ENCODE measurements at places on chromosomes 3 and 15.
A peak's percentile ranks its signal among the peaks of the same experiment; 100 is the strongest.

- DNase-seq = no peak
Observed at GRCh38 chr3:59658274-59658673, 608.4 kb upstream of the CFAP20DC start.

- no peak for DNase-seq
Observed at GRCh38 chr3:26498271-26498670, 124.3 kb upstream of the LRRC3B start.

DNA sequence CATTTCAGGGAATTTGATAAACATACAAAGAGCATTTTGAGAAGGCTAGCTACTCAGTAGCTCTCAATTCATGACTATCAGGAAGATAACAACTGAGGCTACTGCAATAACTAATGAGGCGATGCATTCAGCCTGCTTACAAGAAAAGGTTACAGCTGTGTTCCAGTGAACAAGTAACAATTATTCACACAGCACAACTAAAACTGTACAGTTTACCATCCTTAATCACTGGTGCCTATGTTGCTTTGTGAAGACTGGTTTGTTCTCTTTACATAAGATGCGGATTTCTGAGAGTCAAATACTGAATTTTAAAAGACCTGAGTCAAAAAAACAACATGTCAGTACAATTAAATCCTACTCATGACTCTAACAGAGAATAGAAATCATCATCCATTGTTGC lies 526.3 kb downstream of the OTOL1 start:
- no peak for DNase-seq

- DNase-seq = no peak
Observed at GRCh38 chr15:59296181-59296617, 76.5 kb downstream of the MYO1E start.

DNA sequence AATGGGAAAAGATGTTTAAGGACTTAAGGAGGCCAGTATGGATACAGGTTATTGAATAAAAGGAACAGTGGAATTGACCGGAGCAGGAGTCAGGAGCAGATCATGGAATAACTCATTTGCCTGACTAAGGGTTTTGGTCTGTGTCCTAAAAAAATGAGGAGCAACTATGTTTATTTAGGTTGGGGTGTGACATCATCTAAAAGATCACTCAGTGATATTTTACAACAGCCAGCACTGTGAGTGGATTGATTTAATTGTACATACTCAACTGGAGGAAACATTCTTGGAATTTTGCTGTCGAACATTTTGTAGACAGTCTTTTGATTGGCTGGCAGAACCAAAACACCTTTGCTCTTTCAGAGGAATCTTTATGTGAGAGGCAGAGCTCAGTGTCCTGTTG lies 348.6 kb upstream of the CDIN1 start:
- DNase-seq = no peak

- no peak for DNase-seq
Observed at GRCh38 chr3:68483601-68484000, 448.7 kb downstream of the TAFA4 start.

DNA sequence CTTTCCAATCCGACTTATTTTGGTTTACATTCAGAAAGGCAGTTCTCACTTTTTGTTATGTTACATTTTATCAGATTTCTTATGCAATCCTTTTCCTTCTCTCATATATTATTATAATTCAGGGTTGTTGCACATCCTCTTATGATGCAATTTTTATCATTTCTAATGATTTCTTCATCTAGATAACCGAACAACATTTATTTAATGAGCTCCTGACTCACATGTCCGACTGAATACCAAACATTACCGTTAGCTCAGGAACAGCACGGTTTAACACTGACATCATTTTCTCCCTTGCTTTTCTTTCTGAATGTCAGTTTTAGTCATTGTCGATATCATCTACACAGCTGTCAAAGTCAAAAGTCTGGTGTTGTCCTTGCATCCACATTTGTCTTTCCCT lies 199.2 kb downstream of the BCHE start:
- no peak for DNase-seq

GRCh38 chr15:67110958-67111864 lies 45.8 kb downstream of the SMAD3 start:
- DNase-seq = no peak

DNA sequence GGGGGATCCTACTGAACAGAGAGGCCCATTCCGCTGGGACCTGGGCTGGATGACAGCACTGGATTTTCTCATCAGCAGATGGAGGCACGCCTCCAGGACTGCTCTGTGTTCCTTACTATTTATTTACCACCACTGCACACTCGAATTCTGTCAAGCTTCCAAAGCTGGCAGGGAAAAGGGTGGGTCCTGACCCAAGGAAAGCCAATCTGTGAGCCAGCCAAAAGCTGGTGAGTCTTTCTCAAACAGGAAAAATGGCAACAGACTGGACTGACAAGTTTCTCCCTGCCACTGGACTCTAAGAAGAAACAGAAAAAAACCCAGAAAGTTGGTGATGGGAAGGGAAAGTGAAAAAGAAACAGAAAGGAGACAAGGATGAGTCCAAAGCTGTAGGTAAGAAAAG lies 37.8 kb downstream of the CD47 start:
- DNase-seq = peak; percentile 21

GRCh38 chr3:185625784-185626183 lies 39.7 kb downstream of the SENP2 start:
- DNase-seq = no peak

- DNase-seq = no peak
Observed at GRCh38 chr3:134327594-134327975, 46.7 kb downstream of the AMOTL2 start.

GRCh38 chr15:46768287-46768686 lies 949.0 kb upstream of the SEMA6D start:
- DNase-seq = no peak

DNA sequence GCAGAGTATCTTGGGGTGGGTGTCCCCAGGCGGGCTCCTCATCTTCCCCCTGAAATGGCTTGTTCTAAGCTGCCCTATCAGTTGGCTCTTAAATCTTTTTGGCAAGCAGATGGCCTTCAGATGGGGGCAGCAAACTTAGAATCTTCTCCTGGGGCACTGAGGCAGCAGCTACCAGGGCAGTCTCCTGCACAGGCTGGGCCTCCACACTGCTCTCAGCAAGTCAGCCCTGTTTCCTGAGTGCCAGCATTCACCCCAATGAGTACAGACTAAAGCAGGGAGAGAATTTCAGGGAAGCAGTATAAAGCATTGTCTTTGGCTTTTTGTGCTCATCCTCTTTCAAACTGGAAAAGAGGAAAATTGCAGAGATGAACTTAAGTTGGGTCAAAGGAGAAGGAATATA lies 51.1 kb upstream of the APEH start:
- no peak for DNase-seq

- no peak for DNase-seq
Observed at GRCh38 chr3:27607370-27607769, 114.8 kb downstream of the EOMES start.

- DNase-seq = no peak
Observed at GRCh38 chr3:69491975-69492374, 106.1 kb upstream of the FRMD4B start.

DNA sequence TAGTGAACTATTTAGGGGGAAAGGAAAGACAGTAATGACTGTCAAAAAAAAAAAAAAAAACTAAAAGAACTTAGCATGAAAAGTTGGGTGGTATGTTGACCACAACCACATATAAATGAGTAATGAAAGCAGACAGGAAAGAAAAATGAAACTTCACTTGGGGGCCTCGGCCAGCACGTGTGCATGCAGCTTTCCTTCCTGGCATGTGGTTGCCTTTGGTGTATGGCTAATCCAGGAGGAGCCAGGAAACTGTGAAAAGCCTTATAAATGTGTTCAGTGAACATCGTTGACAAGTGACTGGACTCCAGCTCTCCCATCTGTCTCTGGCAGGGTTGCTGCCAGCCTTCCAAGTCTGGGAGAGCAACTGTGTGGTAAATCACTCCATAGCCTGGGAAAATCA lies 195.1 kb downstream of the DTWD1 start:
- DNase-seq = no peak

DNA sequence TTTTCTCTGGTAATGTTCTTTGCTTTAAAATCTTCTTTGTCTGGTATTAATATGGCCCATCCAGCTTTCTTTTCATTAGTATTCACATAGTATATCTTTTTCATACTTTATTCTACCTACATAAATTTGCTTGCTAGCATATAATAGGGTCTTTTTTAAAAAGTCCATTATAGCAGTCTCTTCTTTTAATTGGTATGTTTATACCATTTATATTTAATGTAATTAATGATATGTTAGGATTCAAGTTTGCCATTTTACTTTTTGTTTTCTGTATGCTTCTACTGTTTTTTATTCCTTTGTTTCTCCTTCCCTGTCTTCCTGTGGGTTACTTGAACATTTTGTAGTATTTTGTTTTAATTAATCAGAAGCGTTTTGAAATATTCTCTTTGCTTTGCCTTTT lies 89.0 kb downstream of the CHCHD6 start:
- no peak for DNase-seq

DNA sequence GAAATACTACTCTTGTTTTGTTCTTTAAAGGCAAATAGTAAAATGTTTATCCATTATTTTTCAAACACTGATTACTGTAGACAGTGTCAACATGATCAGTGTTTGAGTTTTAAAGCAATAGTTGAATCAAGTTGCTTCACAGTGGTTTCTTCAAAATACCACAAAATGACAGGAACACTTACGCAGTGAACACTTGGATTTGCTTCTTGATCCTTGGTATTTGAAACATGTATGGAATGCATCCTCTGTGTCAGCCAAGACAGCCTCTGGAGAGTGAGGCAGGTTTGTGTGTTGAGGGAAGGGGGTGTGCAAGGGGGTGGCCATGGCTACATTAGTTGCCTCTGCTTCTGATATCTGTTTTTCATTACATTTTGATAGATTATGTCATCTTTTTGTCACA lies 413.0 kb downstream of the RBMS3 start:
- DNase-seq = no peak

- no peak for DNase-seq
Observed at GRCh38 chr3:120802916-120803315, 60.4 kb downstream of the GTF2E1 start.

GRCh38 chr3:46070595-46071093 lies 43.4 kb upstream of the XCR1 start:
- no peak for DNase-seq

DNA sequence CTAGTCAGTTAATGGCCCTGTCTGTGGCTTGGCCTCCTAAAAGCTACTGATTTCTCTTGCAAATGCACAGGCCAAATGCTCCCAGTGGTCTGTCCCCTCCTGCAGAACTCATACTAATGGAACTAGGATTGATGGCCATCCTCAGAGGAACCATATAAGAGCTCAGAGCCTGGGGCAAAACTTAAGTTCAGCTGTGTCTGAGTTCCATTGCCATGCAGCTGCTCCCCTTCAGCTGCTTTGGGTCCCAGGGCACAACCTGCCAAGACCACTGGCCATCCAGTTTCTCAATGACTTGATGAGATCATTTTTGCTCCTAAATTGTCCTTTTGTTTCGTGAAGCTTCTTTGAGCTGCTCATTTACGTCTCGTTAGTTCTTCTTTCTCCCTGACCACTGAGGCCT lies 529.5 kb upstream of the TBL1XR1 start:
- no peak for DNase-seq

- no peak for DNase-seq
Observed at GRCh38 chr15:66868918-66869317, 166.9 kb downstream of the SMAD6 start.

GRCh38 chr3:12182687-12183441 lies 24.2 kb upstream of the TIMP4 start:
- no peak for DNase-seq

DNA sequence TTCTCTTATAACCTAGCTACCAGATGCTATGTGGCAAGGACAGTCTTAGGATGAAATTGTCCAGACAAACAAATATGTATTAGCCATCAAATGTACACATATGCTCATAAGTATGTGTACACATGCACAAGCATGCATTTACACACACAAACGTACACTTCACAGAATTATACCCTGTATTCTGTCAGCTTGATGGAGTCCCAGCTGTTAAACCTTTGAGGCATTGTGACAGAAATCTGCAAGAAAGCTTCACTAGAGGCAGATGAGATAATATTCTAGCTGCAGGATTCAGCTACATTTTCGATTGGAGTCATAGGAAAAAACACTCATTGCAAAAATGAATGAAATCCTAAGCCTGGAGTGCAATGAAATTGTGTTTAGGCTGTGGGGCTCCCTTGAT lies 110.6 kb downstream of the CHL1 start:
- DNase-seq = no peak

DNA sequence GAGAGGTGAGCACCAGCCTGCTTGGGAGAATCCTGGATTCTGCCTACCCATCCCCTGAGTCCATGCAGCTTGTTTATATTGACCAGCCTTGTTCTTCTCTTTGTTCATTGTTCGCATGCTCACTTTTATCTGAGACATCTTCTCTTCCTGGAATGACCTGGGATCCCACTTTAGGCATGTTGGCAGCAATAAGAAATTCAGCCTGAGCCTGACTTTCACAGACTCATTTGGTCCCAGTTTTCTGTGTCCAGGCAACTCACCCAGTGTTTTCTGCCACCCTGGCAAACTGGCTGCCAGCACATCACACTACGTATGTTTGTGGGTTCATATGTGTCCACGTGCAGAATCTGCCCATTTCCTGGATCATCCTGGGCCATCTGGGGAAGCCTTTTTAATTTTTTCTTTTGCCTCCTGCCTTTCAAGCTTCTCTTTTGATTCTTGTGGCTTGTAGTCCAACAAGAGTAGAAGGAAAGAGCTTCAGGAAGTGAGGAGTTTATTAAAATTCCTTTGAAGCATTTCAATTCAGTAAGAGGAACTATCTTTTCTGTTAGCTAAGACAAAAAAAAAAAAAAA lies 199.9 kb downstream of the FNDC3B start:
- no peak for DNase-seq

GRCh38 chr3:196772102-196772501 lies 32.4 kb downstream of the PAK2 start:
- DNase-seq = no peak

DNA sequence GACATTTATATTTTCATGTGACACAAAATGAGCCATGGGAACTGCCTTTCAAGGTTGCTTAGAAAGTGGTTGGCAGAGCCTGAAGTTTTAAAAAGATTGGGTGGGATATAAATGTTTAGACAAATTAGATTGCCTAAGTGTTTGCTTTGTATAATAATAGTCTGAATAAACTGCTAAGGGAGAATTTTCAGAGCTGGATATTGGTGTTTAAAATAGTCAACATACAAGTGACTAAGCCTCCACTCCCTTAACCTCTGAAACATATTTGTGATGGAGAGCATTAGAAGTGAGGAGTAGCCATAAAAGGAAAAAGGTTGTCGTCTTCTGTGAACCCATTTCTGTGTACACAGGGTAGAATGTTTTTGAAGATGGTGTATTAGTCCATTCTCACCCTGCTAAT lies 201.6 kb downstream of the THSD4 start:
- DNase-seq = no peak

DNA sequence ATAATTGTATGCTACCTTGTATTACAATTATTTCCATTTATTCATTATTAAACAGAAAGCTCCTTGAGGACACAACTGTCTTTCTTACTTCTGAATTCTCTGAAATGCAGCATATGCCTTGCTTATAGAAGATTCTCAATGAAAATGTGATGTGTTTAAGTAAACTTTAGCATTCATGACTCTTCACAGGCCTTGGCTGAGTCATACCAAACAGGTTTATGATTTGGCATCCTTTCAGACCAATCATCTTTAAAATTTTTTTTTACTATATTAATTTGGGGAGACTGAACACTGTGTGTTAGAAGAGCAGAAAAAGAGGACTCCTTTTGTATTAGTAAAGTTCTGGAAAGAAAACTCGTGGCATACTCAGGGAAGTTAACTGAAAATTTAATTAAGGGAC lies 6.4 kb upstream of the GALK2 start:
- no peak for DNase-seq

GRCh38 chr15:62394079-62394478 lies 229.0 kb upstream of the C2CD4B start:
- DNase-seq = no peak

- no peak for DNase-seq
Observed at GRCh38 chr3:49339581-49339940, 292 bp downstream of the USP4 start.
